Cortex of kidney (tissue), 1 donor: ENCODE measurements at places on chromosomes 12 and 14.
A peak's percentile ranks its signal among the peaks of the same experiment; 100 is the strongest.

GRCh38 chr12:111260732-111261131 is 108.2 kb downstream of the PHETA1 start:
- no peak for DNase-seq

DNA sequence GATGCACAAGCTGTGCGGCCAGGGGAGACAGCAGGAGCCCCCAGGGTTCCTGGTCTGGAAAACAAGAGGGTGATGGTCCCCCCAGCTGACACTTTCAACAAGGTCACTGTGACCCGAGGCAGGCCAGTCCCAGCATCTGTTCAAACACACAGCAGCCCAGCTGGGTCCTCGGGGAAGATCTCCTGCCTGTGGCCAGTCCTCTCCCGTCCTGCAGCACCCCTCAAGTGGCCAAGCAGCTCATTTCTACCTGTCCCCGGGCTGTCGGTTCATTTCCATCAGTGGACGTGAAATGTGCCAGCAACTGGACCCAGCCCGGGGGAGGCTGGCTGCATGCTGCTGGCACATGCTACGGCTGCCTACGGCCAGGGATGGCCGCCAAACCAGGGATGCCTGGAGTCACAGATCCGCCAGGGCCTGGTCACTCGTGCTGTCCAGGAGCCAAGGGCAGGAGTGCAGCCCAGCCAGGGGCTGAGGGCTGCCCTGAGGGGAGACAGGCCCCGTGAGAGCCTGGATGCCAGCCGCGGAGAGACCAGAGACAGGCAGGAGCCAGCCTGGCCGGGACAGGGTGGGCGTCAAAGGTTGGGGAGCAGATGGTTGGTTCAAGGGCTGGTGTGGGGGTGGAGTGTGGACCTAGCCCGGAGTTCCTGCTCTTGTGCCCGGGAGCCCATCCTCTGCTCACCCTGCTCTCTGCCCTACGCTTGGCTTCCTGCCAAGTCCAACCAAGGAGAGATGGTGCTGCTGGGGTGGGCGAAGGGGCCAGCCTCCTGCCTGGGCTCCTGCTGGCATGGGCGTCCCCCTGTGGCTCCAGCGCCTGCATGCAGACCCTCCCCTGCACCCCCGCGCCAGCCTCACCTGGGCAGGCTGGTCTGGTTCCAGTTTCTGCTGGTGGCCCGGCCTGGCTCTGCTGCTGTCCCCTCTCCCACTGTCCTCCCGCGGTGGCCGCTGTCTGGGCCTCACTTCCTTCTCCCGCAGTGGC is 143.8 kb downstream of the ADGRD1 start:
- no peak for DNase-seq

DNA sequence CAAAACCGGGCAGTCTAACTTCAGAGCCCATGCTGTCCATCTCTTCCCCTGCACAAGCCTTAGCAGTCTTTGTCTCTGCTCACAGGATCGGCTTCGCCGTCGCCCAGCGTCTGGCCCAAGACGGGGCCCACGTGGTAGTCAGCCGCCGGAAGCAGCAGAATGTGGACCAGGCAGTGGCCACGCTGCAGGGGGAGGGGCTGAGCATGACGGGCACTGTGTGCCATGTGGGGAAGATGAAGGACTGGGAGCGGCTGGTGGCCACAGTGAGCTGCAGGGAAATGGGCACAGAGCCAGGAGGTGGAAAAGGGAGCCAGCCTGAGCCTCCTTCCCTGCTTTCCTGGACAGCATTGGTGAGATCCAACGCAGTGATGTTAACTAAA is 14.2 kb upstream of the CARMIL3 start:
- DNase-seq: no peak

DNA sequence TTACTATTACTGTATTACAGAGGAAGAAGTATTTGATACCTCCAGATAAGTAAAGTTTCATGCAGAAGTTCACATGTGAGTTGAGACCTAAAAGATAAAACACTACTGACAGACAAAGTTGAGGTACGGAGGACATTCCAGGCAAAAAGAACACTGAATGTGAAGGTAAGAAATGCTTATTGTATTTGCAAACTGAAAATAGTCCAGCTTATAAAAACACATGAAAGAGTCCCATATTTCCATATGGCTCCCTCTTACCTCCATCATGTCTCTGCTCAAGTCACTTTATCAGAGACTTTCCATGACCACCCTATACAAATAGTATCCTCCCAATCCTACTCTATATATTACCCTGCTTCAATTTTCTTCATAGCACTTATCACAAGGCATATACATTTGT is 35.8 kb downstream of the SENP1 start:
- no peak for DNase-seq

GRCh38 chr12:67939611-67940010 is 49.6 kb upstream of the IFNG-AS1 start:
- no peak for DNase-seq

DNA sequence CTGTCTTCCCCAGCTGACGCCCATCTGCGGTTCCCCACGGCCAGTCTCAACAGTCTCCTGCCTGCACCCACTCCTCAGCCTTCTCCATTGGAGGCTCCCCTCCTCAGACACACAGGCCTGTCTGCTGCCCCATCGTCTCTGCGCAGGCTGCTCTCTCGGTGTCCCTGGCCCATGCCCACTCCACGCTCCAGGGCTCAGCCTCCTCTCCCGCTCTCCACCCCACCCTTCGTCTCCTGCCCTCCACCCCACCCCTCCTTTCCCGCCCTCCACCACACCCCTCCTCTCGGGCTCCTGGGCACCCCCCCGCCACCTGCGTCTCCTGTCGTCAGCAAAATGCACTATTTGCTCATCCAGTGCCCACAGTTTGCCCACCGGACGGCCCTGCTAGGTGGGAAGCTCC is 119.6 kb upstream of the DIO3 start:
- no peak for DNase-seq

- no peak for DNase-seq
Observed at GRCh38 chr12:127963933-127964332, 303.0 kb upstream of the TMEM132C start.

DNA sequence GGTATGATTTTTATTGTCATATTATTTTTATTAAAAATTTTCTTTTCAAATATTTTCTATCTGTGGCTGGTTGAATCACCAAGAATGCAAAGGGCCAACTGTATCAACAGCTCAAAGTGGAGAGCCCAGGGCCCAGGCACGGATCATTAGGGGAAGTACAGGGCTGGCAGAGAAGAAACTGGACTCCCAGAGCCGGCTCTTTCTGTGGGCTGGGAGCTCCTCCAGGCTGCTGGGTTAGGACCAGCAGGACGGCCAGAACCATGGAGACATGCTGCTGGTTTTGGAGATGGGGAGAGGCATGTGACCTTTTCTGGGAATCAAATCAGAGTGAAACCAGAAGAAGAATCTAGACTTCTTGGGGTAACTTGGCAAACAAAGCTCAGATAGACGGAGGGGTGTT is 220.5 kb downstream of the CACNA1C start:
- no peak for DNase-seq

GRCh38 chr12:120999191-121000120 is 16.8 kb downstream of the C12orf43 start:
- DNase-seq: no peak

DNA sequence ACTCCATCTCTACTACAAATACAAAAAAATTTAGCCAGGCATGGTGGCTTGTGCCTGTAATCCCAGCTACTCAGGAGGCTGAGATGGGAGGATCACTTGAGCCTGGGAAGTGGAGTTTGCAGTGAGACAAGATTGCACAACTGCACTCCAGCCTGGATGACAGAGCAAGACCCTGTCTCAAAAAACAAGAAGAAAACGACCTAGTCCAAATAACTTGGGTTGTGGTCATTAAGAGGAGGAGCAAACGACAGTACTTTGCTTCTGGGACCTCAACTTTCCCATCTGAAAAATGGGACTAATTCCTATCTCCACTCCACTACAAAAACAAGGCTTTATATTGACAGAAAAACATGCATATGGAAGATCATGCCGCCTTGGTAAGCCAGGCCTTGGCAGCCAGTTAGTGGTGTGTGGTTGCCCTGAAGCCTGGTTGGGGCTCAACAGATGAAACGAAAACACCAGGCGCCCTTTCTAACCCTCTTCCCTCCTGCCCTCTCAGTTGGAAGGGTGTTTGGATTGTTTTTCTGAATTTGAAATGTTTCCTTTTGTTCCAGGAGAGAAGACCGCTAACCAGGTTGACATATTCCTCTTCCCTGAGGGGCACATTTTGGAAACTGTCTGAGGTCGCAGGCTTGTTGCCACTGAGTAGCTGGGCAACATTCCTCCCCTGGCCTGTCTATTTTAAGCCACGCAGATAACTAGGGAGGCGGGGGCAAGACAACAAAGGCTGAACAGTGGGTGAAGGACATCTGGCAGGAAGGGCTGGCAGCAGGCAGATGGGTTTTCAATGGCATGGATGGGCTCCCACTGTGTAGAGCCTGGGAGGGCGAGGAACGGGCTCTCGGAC is 13.7 kb upstream of the VPS37B start:
- DNase-seq: no peak

- DNase-seq: no peak
Observed at GRCh38 chr12:14956024-14956891, 5.1 kb downstream of the ARHGDIB start.

GRCh38 chr14:56121816-56122215 is 3.6 kb downstream of the PELI2 start:
- no peak for DNase-seq

DNA sequence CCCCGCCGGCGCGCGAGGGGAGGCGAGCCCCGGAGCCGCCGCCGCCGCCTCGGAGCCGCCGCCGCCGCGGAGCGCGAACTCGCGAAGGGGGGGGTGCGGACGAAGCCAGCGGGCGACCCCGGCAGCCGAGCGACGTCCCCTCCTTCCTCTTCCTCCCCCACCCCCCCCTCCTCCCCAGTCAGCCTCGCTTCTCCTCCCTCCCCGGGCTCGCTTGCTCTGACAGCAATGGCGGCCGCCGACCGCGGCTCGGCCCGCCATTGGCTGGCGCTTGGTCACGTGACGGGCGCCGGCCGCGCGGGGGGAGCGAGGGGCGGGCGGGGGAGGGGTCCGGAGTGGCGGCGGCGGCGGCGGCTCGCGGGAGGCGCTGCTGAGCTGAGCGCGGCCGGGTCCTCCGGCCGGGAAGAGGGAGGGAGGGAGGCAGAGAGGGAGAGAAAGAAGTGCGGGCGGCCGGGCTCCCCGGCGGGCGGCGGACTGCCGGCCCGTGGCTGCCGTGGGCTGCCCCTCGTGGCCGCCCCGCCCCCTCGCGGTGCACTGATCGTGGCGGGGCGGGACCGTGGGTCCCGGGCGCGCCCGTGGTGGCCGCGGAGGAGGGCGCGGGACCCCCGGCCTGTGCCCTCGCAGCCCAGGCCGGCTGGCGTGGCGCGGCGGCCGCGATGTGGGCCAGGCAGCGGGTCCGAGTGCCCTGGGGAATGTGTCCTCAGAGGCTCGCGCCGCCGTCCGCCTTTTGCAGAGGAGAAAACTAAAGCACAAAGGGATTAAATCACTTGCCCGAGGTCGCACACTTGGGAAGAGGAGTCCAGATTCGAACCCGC is at the start of gene MED13L:
MED13L (minus strand) TSS at position 227 of the 812 bp plus-strand sequence. CDS start 562 bp downstream, outside the sequence.
- peak; percentile 32 for DNase-seq

DNA sequence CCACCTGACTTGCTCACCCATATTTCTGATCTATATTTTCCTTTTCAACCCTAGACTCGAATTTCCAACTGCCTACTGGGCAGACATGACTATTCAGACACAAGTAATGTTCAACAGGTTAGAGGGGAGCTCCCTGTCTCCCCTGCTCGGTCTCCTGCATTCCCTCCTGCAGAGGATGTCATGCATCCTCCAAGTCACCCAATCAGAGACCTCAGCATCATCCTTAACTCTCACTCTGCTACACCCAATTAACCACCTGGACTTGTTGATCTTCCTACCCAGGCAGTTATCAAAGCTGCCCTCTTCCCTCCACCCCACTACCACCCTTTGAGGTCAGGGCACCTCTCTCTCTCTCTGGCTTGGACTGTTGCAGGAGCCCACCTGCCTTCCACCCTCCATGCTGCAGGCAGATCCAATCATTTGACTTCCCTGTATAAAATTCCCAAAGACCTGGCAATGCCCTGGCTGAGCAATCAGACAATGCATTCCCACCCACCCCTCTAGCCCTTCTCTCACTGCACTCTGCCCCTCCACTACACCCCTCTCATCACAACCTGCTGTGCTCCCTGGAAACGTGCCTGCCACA is 10.9 kb downstream of the FAIM2 start:
- DNase-seq: no peak

GRCh38 chr12:119307747-119308146 is 26.8 kb upstream of the CCDC60 start:
- no peak for DNase-seq

DNA sequence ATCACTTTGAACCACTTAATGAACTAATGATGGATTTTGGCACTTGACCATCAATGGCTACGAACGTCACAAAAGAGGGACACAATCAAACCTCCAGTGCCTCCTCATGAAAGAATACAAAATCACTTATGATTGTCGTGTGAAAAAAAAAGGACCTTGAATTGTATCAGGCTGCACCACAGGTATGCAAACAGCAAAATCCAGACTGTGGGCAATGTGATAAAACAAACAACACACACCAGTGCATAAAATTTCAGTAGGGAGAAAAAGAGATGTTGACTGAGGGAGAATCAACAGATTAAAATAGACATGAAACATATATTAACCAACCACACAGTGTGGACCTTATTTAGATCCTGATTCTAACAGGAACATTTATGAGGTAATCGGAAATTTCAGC is 2.6 kb downstream of the TSPAN8 start:
- DNase-seq: no peak

- DNase-seq: no peak
Observed at GRCh38 chr12:121494093-121494787, 86.6 kb downstream of the KDM2B start.

GRCh38 chr12:108152170-108152538 is 23.1 kb downstream of the WSCD2 start:
- no peak for DNase-seq

DNA sequence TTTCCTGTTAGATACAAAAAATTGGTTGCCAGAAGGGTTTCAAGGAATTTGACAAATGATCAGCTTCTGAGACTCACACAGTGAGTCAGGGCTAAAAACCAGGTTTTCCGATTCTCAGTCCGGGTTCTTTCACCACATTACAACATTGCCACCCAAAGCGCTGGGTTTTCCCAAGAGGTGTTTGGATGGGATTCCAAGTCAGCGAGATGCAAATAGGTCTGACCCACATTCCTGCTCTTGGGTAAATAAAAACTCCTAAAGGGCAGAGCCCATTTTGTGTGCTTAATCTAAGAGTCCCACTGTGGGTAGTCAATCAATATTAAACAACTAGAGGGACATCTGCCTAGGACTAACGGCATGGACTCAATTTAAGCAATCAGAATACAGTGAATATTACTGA is 5.4 kb upstream of the RIC8B start:
- no peak for DNase-seq

GRCh38 chr12:64383675-64384074 is 6.9 kb downstream of the C12orf56 start:
- DNase-seq: no peak

GRCh38 chr14:100748944-100749343 is 22.3 kb downstream of the DLK1 start:
- DNase-seq: no peak
